Stromal cell of bone marrow (primary cell): ENCODE measurements at places on chromosomes 2 and 18.
A peak's percentile ranks its signal among the peaks of the same experiment; 100 is the strongest.

DNA sequence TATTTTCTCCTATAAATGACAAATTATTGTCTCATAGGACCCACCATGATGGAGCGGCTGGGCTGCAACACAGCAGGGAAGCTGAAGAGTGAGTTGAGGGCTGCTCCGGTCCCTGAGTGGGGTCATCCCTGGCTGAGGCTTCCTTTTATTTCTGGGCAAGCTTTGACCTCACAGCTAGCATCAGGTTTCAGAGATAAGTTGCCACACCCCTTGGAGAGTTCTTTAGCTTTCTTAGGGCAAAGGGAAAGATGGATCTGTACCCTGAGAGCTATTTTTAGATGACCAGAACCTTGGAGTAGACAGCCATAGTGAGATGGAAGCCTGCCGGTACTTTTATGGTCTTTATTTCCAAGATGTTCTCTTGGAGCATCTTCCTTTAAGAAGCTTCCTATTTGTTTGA, 11.5 kb downstream of the MYL1 start:
- DNase-seq = no peak

DNA sequence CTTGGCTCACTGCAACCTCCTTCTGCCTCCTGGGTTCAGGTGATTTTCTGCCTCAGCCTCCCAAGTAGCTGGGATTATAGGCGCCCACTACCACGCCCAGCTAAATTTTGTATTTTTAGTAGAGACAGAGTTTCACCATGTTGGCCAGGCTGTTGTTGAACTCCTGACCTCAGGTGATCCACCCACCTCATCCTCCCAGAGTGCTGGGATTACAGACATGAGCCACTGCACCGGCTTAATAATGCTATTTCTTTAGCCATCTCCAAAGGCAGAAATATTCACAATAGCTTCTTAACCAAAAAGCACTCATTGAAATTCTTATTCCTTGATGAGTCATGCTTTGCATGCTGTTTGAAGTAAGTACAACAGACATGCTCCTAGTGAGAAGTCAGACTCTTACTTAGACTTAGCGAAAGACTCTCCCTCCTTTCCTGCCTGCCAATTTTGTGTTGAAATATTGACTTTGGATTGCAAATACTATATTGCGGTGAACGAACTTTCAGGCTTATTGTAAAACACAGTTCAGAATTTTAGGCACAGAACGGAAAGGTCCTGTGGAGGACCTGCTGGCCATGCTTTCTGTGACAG, 4.4 kb downstream of the ACTR3 start:
- peak; percentile 95 for DNase-seq

- peak; percentile 45 for DNase-seq
Observed at GRCh38 chr2:40204268-40204667, 247.6 kb downstream of the SLC8A1 start.

DNA sequence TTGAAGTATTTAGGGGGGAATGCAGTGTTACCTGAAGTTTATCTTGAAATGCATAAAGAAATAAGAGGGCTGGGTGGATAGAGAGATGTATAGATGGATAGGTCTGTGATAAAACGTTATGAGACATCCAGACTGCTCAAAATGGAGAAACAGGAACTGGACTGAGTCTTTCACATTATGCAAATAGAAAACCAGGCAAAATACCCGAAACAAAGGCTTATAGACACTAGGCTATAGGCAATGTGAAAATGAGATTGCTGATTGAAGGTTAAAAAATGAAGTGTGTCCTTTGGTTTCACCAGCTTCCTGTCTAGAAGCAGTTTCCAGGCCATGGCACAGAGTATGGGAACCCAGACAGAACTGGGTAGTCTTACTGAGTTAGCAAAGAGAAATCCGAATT, 24.9 kb upstream of the SLC3A1 start:
- no peak for DNase-seq

- DNase-seq = no peak
Observed at GRCh38 chr2:84805250-84805958, 75.5 kb downstream of the TRABD2A start.

DNA sequence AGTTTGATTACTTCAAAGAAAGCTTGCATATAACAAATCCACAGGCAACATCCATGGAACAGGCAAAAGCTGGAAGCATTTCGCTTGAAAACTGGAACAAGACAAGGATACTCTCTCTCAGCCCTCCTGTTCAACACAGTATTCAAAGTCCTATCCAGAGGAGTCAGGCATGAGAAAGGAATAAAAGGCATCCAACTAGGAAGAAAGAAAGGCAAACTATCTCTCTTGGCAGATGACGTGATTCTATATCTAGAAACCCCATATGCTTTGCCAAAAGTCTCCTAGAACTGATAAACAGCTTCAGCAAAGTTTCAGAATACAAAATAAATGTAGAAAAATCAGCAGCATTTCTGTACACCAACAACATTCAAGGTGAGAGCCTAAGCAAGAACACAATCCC, 34.1 kb upstream of the MC4R start:
- DNase-seq = no peak

- no peak for DNase-seq
Observed at GRCh38 chr2:234674781-234675201, 177.9 kb upstream of the ARL4C start.

DNA sequence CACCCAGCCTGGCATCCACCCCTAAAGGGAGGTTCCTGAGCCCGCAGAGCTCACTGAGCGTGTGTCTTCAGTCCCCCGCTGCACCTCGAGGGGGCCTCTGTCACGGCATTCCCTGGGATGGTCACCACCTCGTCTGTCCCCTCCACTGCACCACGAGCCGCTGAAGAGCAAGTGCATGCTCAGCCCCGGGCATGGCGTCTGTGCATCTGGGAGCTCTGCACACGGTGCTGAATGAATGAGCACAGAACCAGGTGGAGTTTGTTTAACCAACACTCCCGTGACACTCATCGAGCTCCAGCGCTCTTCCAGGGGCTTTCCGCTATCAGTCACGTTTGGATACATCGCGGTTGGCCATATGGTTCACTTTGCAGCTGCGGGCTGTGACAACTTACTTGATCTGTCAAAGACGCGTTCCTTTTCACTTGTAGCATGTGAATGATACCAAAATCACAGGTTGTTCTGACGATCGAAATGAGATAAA, 9.2 kb downstream of the ALLC start:
- no peak for DNase-seq

GRCh38 chr2:238655974-238656722, 191.7 kb upstream of the TWIST2 start:
- no peak for DNase-seq

- DNase-seq = no peak
Observed at GRCh38 chr2:232348936-232349335, 29.6 kb upstream of the ALPP start.

GRCh38 chr2:219112651-219113338, 47.8 kb downstream of the NHEJ1 start:
- DNase-seq = no peak

DNA sequence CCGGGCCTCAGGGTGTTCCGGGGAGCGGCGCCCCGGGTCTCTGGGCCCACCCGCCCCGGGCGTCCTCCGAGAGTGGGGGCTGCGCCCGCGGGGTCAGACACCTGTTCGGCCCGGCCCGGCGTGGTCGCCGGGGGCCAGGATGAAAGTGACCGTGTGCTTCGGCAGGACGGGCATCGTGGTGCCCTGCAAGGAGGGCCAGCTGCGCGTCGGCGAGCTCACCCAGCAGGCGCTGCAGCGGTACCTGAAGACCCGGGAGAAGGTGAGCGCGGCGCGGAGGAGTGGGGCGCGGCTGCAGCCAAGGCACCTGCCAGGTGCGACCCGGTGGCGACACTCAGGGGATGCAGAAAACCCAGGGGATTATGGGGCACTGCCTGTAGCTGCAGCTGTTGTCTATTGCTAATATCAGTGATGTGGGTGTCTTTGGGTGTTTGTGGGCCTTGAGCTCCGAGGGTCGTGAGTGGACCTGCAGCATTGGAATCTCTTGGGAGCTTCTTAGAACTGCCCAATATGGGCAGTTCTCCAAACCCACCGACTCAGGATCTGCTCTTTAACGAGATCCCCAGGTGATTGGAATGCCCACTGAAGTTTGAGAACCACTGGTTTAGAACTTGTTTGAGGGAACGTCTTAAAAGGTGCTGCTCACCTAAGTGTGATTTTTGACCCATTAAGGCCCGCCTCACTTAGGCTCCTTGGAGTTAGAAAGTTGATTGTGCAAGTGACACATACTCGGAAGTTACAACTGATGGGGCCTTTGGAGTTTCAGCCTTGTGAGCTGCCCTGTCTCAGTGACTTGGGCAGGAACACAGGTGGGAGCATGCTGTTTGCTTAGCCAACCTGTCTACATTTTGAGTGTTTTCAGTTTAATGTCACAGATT, 823 bp downstream of the PARD3B start:
- no peak for DNase-seq

DNA sequence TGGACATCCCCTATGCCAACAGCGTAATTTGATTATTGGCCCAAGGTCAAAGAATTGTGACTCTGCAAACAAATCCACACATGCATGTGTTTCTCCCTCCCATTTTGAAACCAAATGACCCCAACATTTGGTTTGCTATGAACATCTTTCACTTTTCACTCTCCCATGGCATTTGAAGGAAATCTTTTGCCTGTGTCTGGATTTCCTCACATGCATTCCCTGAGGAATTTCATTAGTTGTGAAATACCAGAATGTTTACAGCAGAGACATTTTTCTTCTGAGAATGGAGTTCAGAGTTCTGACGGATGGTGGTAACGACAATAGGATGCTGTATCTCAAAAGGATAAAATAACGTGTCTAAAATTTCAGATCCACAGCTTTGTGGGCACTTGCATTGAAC, 60.3 kb upstream of the LMAN1 start:
- peak; percentile 56 for DNase-seq

DNA sequence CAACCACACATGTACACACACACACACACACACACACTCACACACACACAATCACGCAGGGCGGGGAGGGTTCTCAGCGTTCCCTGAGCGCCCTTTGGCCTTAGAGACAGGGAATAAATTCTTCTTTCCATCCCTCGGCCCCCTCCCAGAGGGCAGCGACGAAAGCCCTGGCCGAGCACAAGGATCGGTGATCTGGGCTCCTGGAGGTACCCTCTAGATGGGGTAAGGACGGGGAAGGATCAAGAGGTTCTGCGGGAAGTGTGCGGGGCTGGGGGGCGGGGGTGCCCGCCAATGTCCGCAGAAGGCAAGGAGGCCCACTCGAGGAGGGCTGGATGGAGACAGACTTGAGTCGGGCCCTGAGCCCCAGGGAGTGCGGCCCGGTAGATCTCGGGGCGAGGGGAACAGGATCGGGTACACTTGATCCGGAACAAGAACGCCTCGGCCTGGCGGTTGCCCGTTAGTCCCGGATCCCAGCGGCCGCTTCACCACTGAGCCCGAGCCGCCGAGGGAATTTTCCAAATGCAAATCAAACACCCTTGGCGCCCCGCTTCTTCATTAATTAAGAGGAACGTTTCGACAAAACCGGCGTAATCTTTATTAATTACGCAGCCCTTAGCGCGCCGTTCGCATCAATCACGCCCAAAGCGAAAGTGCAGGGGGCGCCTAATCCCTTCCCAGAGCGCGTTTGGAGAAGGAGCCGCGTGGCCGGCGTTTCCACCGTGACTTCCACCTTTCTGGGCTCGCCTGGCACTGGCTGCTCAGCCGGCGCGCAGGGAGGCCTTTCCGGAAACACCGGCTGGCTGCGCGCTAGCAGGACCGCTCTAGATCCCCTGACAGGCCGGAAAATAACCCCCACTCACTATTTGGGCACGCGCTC, 7.0 kb upstream of the PAX3 start:
- DNase-seq = no peak

- no peak for DNase-seq
Observed at GRCh38 chr2:221334481-221335218, 237.5 kb downstream of the EPHA4 start.

DNA sequence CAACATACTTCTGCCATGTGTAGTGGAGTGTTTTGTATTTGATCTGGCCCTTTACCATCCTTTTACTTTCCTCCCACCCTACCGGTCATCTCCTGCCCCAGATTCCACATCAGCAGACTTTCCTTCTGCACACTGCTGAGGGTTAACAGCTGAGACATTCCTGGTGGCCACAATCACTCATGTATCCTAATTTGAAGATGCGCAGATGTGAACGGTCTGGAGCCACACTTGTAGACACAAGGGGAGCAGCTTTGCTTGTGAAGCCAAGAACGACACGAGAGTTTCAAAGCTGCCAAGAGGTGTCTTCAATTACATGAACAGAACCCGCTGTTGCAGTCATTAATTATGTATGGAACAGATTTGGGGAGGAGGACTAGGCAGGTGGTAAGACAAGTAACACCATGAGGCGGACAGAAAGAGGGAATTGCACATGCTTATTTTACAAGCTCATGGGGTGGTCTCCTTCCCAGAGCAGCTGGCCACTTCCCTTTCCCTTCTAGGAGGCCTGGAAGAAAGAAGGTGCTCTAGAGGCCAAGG, 260.7 kb upstream of the KLHL29 start:
- no peak for DNase-seq

- no peak for DNase-seq
Observed at GRCh38 chr2:42421157-42421485, 60.1 kb upstream of the COX7A2L start.

DNA sequence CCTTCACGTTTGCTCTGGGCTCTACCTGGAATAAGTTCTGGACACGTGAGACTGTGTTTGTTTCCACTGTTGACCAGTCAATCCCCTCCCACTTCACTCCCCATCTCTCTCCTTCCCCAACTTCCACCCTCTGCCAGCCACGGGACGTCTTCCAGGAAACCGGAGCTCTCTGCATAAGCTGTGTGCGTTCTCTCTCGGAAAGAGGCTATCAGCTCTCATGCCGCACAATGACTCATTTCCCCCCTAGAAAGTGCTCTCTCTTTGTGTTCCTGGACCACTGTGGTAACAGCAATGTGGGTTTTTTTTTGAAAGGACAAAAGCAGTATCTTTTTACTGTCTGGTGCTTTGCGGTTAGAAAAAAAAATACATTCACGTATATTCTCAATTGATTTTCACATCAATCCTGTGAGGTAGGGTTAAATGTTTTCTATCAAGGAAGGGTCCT, 10.2 kb downstream of the PROKR1 start:
- peak; percentile 44 for DNase-seq

DNA sequence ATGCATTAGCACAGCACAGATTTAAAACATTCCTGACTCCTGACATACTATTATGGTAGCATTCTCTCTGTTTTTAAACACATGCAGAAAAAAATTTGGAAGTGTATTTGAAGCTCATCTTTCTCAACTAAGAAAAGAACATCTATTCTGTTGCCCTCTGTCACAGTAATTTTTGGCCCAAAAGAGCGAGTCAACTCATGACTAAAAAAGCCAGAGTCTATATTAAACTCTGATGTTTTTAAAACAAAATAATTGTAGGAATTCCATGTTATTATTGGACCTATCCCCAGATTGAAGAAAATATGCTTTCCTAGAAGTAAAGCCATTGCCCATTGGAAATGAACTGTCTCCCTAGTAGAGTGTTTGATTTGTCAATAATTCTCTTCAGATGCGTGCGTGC, 96.7 kb downstream of the CRIM1 start:
- peak; percentile 73 for DNase-seq

DNA sequence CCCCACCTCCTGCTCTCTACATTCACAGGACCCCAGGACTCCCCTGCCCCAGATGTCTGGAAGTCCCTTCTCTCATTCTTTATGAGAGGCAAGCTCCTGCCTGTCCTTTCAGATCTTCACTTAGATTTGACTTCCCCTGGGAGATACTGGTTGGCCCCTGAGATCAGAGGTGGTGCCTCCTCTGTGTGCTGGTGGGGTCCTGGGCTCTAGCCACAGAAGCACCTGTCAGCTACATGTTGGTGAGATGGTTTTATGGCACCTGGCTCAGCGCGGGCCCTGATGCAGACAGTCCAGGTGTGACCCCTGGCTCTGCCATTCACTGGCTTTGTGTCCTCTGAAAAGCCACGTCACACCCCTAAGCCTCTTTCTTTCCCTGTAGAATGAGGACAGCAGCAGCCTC, 369.6 kb upstream of the ID2 start:
- DNase-seq = no peak
